ENCODE measurements at places on chromosomes 2 and 18.

DNA sequence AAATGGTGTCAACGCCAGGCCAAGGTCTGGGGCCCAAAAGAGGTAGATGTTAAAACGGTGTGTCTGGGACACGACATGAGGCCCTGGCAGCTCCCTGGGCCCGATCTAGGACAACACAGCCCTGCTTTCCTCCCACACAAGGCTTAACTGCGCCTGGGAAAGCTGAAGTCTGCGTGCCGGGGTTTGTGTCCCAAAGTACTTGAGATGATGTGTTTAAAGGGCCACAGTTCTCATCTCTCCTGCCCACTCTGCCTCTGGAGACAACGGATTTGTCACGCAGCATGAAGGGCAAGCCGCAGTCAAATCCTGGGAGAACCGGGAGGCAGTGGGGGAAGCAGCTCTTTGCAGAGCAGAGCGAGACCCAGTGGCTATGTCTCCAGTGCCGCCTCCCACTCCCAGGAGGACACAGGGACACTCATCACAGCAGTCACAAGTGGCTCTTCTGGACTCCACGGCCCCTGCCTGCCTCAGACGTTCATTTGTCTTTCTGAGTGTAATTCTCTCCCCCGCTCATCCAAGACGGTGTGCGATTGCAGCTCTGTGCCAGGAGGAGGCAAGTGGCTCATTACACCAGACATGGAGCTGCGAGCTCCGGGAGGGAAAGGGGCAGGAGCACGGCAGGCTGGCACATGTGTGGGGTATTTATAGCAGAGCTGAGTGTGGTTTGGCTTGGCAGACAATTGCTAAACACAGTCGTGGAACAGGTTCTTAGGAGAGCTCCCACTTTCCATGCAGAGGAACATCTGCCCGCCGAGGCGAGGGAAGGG is 57.7 kb upstream of the SEMA4C start:
- DNase-seq = peak; percentile 52

GRCh38 chr2:226077841-226078240 is 678.3 kb downstream of the NYAP2 start:
- DNase-seq = no peak

- DNase-seq = no peak
Observed at GRCh38 chr2:65450393-65450792, 18.0 kb upstream of the SPRED2 start.

GRCh38 chr18:22337306-22337705 is 80.4 kb downstream of the CTAGE1 start:
- no peak for DNase-seq

DNA sequence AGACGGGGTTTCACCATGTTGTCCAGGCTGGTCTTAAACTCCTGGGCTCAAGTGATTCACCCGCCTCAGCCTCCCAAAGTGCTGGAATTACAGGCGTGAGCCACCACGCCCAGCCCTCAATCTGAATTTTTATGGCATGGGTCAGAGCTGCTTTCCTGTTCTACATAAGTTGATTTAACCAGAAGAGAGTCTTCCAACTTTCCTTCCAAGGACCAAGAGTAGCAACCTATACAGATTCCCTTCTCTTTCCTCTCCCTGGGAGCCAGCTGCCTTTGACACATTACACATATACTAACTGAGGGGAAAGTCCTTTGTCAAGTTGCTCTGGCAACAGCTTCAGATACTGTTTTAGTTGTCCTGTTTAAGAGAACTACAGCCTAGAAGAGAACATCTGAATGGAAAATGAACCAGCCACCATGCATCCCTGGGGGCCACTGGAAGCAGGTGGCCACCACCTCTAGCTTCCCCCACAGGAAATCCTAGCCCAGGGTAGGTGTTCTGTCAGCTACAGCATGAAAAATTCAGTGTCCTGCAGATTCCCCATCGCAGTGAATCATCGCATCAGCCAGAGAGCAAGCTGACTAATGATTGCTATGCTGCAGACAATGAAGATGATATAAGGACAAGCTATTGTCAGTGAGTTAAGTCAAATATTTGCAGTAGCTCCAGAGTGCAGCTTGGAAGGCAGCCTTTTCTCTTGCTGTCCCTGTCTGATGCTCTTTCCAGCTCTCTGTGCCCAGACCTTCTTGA is 62.9 kb downstream of the POMC start:
- DNase-seq = no peak

DNA sequence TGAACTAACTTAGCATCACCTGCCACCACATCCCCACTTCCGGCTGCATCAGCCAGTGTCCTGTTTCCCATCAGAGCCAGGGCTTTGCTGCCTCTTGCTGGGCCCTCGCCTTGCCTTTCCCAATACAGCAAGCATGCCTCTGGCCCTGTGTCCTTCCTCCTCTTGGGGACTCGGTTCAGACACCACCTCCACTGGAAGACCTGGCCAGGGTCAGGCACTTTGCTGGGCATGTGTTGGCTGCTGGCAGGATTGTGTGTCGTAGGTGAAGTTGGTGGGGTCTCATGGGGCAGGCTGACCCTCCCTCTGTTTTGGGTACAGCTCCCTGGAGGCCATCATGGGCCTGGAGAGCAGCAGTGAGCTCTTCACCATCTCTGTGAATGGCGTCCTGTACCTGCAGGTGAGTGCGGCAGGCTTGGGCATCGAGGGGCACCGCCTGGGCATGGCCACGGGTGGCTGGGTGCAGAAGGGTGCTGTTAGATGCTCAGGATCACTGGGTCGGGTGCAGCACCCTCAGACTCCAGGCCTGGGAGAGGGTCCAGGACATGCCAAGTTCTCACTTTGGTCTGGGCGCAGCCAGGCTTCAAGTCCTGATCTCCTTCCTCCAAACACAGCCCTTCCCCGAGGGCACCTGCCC is 6.6 kb downstream of the ERFE start:
- no peak for DNase-seq

DNA sequence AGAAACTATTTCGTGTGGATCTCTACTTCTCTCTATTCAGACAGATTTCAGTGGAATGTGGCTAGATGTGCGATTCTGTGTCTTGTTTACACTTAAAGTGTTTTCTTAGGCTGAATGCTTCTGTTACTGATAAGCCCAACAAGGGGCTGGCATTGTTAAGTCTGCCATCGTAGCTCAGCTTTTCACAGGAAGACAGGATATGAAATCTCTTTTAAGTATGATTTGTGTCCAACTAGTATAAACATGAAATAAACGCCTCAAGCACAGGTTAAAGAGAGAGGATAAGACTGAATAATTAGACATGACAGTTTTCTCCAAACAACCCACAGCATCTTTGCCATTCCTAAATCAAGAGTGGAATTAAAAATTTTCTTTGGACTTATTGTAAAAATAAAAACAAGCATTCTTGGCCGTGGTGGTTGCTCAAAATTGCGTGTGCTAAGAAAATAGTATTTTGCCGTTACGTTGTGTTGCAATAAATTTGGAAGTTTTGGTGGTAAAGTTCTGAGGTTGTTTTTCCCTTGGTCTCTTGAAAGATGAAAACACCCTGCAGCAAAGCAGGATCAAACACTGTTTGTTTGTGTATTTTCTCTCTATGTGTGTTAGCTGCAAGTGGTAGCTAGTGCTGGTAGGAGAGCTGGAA is 1.0 kb downstream of the VIT start:
- DNase-seq = peak; percentile 2

DNA sequence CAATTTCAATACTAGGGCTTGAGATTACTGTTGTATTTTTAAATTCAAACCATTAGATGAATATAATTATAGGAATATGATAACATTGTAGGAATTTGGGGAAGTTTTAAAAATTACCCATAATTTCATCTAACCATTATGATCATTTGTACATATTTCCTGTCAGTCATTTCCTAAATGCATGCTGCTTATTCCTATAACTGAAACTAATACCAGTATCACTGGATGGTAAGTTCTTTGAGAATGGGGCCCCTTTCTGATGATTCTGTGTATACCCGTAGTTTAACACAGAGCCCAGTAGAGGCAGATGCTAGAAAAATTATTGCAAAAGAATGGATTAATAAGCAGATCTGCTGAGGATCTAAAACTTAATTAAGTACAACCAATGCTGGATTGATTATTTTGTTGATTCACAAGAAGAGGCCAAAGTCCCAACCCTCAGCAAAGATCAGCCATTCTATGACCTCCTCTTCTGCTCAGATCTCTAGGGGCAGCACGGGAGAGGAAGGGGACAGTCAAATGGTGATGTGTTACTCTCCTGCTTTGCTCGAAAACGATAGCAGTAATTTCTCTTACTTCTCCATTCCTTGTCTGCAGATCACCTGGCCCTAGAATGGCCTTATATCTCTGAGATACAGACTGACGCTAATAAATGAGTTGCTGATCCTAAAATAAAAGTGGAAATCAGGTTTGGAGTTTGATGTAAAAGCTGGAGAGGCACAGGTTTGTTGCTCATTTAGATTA is 69.5 kb upstream of the PELI1 start:
- DNase-seq = no peak

DNA sequence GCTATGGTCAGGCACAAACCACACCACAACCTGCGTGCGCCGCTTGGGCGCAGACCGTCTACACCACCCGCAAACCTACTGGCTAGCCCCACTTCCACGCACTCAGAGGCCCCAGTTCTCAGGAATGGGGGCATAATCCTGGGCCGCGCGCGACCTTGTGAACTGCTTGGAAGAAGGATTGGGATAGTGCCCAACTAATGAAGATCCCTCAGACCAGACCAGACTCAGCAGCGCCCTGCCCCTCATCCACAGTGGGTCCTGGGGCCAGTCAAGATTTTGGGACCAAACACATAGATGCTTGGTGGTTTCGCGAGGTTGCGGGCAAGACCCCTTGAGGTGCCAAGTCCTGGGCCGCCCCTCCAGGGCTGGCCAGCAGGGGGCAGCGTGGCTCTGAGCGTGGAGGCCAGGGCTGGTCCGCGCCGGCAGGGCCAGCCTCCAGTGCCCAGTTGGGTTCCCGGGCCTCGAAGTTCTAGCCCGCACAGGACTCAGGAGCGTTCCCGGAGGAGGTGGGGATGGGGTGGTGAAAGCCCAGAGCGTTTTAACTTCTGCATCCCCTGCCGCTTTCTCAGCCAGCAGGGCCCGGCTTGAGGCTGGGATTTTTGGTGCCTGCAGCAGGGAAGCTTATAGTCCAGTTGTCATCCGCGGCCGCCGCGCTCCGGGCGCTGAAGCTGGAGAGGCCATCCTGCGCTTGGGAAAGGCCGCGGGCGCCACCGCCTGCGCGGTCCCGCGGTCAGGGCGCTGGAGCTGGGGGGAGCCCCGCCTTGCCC is 8.3 kb downstream of the OSR1 start:
- DNase-seq = no peak

- no peak for DNase-seq
Observed at GRCh38 chr2:174719016-174719415, 45.3 kb downstream of the CHRNA1 start.

GRCh38 chr2:171712051-171712450 is 24.8 kb downstream of the DYNC1I2 start:
- peak; percentile 54 for DNase-seq

- DNase-seq = no peak
Observed at GRCh38 chr2:172438741-172439508, 11.5 kb downstream of the ITGA6 start.

DNA sequence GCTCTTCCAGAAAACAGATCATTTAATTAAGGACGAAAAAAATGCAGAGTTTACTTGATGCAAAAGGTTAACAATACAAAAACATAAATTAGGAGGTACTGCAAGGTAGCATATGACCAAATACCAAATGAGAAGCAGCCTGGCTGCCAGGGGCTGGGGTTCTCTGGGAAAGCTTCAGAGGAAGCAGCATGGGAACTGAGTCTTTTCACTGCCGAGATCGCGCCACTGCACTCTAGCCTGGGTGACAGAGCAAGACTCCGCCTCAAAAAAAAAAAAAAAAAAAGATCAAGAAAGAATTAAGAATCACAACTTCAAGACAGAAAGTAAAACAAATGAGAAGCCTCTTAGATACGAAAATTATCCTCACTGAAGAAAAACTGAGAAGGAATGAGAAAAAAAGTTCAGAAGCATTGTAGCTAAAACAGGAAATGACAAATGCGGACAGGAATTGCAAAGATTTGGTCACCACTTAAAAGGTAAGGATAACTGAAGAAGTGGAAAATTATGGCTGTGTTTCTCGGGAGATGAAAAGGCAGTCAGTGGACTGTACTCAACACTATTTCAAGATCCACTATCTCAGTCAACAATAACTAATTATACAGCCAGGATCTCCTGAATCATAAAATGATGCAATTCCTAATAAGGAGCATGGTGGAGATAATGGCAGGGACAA is 4.3 kb downstream of the SEPTIN10 start:
- DNase-seq = peak; percentile 42

DNA sequence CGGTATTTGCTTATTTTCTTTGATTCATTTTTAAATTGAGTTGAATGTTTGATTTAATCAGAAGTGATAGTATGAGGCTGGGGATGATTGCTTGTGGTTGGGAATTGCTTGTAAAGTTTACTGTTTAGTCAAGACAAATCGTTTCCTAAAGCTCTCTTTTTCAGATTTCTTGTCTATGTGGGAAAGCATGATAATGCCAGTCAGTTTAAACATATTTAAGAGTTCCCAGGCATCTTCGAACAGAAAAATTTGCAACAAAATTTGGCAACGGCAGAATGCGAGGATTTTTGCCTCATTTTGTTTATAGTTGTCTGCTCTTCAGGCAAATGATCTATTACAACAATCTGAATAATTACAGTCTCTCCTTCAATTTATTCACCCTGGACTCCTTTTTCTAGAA is 22.5 kb downstream of the EPAS1 start:
- DNase-seq = no peak

GRCh38 chr2:112959109-112959812 is 18.5 kb upstream of the IL36G start:
- DNase-seq = no peak

DNA sequence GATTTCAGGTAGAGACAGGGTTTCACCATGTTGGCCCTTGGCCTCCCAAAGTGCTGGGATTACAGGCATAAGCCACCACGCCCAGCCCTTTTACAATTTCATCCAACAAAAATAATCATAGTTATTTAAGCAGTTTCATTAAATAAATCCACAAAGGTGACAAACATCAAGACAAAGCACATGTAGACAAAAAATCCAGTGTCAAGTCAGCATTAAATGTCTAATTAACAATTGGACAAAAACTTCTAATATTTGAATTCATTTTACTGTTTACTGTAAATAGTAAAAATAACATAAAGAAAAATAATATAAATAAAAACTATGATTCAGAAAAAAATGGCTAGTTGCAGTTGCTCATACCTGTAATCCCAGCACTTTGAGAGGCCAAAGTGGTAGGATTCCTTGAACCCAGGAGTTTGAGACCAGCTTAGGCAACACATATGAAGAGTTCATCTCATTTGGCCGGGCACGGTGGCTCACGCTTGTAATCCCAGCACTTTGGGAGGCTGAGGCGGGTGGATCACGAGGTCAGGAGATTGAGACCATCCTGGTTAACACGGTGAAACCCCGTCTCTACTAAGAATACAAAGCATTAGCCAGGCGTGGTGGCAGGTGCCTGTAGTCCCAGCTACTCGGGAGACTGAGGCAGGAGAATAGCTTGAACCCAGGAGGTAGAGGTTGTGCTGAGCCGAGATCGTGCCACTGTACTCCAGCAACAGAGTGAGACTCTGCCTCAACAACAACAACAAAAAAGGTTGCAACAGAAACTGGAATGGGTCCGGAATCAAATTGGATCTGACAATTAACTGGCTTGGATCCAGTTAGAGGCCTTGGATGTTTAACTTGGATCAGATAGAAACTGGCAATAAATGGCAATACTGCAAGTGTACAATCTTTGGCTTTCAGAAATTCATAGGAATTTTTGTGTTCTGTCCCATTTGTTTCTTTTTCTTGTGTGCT is 56.9 kb upstream of the MAT2A start:
- DNase-seq = no peak

GRCh38 chr2:127844973-127845372 is 13.0 kb downstream of the POLR2D start:
- DNase-seq = no peak

- DNase-seq = no peak
Observed at GRCh38 chr2:3098231-3098630, 279.4 kb downstream of the EIPR1 start.
